ENCODE measurements at places on chromosomes 7 and 10.
A peak's percentile ranks its signal among the peaks of the same experiment; 100 is the strongest.

GRCh38 chr10:86064219-86064618, 302.4 kb downstream of the GRID1 start:
- DNase-seq: no peak

- no peak for DNase-seq
These were observed 69.1 kb downstream of the RTKN2 start for GRCh38 chr10:62199584-62199983.

DNA sequence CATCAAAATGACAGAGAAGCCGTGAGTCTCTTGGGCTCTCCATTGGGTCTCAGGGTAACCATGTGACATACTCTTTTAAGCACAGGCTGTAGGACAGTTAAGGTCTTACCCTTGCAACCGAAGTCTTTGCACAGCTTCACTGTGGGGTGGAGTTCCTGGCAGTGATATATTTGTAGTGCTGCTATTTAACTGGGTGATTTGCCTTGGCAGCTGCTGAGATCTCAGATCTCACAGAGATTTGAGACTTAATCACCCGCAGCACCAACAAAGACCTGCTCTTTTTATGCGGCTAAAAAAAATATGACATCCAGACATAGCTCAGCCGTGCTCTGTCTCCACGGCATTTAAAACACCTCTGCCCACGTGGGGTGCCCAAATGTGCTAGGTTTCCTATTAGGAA, 63.4 kb upstream of the NPTX2 start:
- DNase-seq: no peak

- DNase-seq: no peak
These were observed 77.4 kb downstream of the PPP1R3C start for GRCh38 chr10:91555455-91555854.

DNA sequence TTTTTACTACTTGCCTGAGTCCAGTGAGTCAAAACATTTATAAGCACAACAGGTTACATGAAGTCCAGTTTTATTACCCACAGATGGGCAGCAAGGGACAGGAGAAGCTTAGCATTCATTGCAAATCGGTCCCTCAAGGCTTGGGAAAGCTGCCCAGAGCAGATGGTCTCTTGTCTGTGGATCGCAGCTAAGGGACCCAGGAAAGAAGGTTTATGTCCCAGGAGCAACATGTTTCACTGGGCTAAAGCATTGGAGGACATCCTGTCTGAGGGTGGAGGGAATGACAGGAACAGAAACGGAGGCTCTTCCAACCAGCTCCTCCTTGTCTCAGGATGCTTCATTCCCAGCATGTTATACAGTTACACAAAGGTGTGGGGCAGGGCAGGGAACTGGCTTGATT, 39.3 kb downstream of the TRIM24 start:
- no peak for DNase-seq

DNA sequence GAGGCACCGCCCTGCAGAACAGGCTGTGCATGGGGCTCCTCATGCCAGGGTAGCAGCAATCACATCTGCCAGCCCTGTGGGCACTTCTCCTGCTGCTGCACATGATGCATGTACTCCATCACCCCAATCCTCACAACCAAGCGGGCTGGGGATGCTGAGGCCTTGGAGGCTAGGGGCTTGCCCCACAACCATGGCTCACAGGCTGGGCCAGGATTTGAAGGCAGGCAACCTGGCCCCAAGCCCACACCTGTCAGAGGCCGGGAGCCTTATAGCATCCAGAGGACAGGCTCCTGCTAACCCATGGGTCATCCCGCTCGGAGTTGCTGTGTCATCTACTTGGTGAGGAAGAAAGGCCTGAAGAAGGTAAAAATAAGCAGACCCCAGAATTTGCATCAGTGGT, 2.2 kb downstream of the POLM start:
- DNase-seq: no peak

DNA sequence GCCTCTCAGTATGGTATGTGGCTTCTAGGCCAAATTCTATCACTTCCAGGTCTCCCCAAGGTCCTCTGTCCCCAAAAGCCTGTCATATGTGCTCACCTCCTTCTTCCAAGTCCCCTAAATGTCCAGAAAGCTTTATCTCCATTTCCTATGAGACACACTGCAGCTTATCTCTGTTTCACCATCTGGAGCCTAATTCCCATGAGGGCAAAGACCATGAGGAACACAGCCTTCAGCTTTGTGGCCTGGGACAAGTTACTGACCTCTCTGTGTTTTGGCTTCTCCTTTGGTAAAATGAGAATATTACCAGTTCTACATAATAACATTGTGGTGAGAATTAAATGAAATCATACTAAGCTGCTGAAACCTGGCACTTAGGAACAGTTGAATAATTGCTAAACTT, 19.2 kb downstream of the ST8SIA6 start:
- DNase-seq: no peak

DNA sequence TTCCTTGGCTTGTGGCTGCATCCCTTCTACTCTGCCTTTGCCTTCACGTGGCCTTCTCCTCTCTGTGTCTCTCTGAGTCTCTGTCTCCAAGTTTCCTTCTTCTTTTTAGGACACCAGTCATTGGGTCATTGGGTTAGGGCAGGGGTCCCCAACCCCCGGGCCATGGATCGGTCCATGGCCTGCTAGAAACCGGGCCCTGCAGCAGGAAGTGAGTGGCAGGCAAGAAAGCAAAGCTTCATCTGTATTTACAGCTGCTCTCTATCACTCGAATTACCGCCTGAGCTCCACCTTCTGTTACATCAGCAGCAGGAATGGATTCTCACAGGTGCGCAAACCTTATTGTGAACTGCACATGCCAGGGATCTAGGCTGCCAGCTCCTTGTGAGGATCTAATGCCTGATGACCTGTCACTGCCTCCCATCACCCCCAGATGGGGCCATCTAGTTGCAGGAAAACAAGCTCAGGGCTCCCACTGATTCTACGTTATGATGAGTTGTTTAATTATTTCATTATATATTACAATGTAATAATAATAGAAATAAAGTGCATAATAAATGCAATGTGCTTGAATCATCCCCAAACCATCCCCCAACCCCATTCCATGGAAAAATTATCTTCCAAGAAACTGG, 47.9 kb upstream of the DOCK1 start:
- DNase-seq: no peak

- DNase-seq: no peak
These were observed 7.4 kb upstream of the TBRG4 start for GRCh38 chr7:45118889-45119331.

GRCh38 chr7:2651336-2651735, 19.6 kb downstream of the TTYH3 start:
- DNase-seq: peak; percentile 14

GRCh38 chr10:122331615-122332446, 42.7 kb upstream of the PLEKHA1 start:
- no peak for DNase-seq

- DNase-seq: no peak
These were observed 171.5 kb downstream of the PRPF18 start for GRCh38 chr10:13758312-13758711.

- DNase-seq: no peak
These were observed 15.4 kb downstream of the TFAM start for GRCh38 chr10:58400609-58401008.

GRCh38 chr10:11189582-11190376, 172.1 kb downstream of the CELF2 start:
- no peak for DNase-seq

GRCh38 chr7:103660455-103661371, 214.7 kb upstream of the SLC26A5 start:
- no peak for DNase-seq

GRCh38 chr10:110113670-110114337, 93.6 kb upstream of the MXI1 start:
- DNase-seq: no peak

GRCh38 chr7:17256375-17256774, 42.1 kb upstream of the AHR start:
- no peak for DNase-seq

DNA sequence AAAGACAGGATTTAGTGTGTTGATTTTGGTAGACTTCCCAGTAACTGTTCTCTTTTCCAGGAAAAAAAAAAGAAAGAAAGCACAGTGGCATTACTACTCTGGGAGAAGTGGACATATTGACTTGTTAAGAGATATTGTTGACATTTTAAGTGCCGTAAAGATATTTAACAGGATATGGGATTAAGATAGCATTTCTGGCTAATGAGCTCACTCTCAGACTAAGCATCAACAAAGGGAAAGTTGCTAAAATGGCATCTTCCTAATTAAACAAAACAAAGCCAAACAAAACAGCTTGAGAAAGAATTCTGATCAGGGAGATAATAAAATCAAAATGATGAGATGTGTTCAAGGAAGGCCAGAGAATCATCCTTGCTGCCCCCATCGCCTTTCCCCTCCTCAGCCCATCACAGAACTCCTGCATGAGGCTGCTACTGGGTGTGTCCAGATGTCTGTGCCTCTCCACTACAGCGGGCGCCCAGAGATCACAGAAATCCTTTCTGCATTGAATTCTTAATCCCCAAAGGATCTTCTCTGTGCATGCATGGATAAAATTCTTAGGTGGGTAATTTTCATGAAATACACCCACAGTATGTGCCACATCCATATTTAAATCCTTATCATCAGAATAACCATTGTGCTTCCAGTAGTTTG, 270.5 kb downstream of the POU6F2 start:
- DNase-seq: no peak

All from immature natural killer cell (primary cell).